ENCODE measurements at places on chromosomes 7 and 10.
A peak's percentile ranks its signal among the peaks of the same experiment; 100 is the strongest.

DNA sequence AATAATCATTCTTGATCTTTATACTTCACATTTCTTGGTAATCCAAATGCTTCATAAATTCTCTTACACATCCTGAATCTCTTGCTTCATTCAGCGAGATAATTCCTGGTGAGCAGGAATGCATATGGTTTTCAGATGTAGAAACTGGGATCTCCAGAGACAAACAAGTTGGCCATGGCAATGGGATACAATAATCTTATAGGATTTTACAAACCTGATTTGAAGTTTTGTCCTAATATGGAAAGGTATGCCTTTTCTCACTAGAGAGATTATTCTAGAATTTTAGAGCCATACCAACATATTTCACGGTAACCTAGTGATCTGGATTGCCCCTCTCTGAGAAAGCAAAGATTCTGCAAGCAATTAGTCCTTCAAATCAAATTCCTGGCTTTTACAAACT lies 13.1 kb upstream of the TRDMT1 start:
- no peak for DNase-seq

- DNase-seq, result no peak
Observed at GRCh38 chr7:2217716-2218443, 14.9 kb downstream of the MAD1L1 start.

DNA sequence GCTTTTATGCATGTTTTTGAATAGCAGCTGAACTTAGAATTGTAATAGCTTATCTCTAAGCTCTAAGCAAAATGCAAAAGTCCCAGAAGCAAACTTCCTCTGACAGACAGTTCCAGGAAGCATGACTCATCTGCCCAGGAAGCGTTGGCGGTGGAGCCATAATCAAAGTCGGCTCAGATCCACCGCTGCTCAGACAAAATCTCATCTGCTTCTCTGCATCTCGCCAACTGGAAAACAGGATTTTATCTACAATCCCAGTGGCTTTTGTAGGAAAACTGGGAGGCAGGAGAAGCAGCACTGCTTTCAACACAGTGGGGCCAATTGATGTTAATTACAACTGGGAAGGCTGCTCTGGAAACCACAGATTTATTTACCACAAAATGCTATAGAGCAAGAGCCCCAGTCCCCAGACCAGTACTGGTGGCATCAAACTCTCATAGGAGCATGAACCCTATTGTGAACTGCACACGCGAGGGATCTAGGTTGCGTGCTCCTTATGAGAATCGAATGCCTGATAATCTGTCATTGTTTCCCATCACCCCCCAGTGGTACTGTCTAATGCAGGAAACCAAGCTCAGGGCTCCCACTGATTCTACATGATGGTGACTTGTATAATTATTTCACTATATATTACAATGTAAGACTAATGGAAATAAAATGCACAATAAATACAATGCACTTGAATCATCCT lies 99.9 kb downstream of the CUBN start:
- DNase-seq, result peak; percentile 77

DNA sequence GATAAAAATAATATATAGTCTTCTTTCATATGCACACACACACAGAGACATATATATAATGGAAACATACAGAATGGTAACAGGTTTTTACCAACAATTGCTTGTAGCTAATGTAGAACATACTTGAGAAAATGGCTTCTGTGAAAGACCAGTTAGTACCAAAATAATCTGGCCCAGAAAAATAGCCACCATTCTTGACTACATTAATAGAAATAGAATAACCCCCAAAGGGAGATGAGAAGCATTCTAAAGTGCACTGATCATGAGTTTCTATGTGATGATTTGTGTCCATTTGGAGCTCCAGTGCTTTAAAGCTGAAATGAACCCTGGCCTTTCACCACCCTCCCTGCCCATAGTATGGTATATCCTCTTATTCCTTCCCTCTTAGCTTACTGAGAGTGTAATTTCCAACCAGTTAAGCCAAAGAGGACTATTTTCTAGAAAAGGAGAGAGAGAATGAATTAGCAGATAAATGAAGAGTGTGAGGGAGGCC lies 22.9 kb upstream of the IFIT2 start:
- no peak for DNase-seq

DNA sequence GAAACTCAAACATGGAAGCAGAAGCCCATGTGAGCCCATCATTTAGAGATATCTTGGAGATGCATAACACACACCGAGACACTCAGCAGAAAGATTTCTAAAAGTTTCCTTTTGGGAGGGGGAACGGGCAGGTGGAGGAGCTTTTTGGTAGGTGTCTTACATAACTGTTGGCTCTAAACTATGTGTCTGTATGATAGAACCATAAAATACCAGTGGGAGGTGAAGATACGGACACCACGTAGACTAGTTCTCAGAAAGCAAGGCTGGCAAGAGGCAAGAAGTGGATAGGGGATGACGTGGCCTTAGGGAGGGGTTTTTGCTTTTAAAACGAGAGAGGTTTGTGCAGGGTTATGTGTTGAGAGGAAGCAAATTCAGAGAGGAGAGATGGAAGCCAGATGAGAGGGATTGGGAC lies 36.5 kb downstream of the IL15RA start:
- no peak for DNase-seq

- DNase-seq, result peak; percentile 38
Observed at GRCh38 chr7:129376076-129376777, 58.0 kb upstream of the STRIP2 start.

DNA sequence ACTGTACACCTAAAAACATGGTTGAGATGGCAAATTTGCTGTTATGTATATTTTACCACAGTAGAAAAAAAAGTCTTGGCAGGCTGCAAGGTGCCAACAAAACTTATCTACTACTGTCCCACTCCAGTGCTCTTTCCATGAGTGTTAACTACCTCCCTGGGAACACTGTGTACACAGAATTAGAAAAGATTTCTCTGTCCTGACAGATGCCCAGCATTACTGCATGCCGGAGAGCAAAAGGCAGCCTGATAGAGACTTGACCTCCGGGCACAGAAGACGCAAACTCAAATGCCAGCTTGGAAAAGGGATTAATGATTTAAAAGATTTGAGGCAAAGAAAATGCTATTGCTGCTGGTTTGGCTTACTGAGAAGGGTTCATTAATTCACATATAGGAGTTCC lies 228.8 kb downstream of the TMEM178B start:
- DNase-seq, result no peak

DNA sequence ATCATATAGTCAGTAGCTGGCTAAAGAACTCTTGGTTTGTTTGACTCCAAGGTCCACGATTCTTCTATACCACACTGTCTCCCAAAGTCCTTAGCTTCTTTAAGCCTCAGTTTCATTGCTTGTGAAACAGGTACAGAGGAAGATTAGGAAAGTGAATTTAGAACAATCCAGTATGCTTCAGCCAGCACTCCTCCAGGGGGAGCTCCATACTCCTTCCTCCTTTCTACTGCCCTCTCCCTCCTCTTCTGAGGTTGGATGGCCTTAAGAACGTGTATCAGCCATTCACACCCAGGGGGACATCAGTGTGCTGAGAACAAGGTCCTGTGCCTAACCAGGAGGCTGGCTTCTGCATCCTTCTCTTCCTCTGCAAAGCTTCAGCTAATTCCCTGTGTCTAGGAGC lies 54.8 kb upstream of the CALD1 start:
- no peak for DNase-seq

DNA sequence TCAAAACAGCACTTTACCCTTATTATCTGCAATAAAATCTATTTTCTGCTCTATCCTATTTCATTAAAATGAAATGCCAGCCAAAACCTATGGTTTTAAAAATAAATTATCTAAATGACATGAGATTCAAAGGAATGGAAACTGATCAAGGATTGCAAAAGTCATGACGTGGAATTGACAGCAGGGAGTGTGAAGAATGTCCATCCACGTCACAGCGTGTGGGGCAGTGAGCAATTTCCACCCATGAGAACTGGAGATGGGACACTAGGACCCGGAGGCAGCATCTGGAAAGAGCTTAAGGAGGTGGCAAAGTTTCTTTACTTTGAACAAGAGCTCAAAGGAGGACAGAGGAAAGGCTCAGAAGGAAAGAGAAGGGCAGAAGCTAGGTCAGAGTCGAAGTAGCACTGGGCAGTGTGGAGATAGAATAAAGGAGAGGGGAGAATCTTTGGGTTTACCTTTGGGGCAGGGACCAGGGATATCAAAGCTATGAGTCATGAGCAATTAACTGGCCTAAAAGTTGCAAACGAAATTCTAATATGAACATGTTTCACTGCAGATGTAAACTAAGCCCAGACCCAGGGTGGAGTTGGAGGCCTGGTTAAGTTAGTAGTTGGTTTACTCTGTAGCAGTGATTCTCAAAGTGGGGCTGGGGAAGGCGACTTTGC lies 24.9 kb upstream of the STK17A start:
- DNase-seq, result no peak

DNA sequence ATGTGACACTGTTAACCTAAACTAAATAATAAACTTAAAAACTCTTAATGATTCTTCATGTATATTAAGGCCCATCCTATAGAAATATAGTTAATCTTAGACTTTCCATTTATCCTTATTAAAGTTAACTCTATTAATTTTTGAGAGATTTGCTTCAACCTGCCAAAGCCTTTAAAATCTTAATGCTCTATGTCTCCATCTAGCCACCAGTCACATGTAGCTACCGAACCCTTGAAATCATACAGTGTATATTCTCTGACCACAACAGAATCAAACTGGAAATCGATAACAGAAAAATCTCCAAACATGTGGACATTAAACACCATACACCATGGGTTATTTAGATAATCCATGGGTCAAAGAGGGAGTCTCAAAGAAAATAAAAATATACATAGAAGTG lies 51.9 kb downstream of the ASZ1 start:
- no peak for DNase-seq

DNA sequence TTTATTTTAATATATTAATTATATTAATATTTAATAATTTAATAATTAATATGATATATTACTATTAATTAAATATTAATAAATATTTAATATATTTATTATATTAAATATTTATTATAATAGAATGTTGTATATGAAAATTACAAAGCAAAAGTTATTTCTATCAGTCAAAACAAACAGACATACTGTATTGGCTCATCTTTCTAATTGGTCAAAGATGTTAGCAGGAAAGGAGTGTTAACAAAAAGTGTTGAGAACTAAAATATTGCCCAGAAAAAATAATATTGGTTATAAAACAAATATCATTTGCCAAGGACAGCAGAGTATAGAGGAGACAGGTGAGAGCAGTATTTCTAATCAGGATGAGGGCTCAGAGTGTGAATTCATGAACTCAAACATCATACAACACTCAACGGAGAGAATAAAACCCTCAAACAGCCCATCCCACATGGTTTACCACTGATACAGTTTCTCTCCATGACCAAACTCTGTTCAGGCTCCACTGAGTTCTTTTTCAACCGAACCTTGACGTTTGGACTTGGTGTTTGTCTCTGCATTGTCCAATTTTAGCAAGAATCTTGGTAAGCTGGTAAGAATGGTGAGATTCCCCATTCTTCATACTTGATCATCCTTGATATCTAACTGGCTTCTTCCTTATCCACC lies 58.0 kb downstream of the TSPAN12 start:
- DNase-seq, result no peak

GRCh38 chr10:24307116-24307515 lies 98.2 kb downstream of the KIAA1217 start:
- DNase-seq, result no peak

DNA sequence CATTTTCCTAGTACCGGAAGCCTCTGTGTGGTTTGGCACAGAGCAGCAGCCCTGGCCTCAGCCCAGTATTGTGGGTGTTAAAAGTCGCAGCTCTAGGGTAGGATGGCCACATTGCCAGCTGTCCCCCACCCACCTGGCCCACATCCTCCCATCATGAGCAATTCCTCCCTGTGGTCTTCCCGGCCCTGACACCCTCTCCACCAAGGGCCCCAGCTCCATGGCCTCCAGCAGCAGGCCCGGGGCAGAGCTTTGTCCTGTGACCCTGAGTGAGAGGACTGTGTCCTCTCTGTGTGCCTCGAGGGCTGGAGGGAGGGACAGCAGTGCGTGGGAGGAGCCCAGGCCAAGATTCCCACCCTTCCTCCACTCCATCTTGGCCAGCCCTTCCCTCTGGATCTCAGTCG lies 93.7 kb downstream of the MYL10 start:
- DNase-seq, result no peak

DNA sequence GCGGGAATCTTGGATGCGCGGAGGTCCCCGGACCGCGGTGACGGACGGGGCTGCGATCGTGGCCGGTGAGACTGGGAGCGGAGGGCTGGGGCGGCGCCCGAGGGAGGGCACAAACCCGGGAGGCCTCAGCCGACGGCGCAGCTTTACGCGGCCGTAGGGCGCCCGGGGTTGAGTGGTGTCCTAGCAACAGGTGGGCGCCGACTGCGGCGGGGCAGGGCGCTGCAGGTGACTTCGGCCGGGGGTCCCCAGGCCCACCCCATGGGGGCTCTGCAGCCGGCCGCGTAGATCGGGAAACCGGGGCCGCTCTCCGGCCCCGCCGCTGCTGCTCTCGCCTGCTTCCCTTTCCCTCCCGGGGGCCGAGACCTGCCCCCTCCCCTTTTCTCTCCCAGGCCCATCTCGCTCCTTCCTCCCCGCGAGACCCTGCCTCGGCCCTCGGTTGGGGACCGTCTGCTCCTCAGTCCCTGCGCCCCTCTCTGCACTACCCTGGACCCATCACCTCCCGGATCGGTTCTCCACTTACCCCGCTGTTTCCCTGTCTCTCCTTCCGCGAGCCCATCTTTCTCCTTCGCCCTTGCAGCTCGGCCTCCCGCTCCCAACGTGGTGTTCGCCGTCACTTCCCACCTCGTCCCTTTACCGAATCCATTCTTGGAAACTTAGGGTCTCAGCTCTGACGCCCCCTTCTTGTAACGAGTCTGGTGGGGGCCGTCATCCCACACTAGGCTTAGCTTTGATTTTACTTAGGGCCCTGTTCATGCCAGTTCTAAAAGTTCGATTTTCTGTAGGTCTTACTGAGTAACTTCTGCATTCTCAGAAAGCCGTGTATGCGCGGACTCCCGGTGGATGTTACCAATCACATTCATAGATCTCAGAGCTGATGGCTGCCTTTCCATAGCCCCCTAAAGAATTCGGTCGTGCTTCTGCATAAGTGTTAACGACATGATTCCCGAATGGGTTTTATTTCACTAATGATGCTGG lies 18.5 kb upstream of the ACBD5 start:
- DNase-seq, result no peak

- no peak for DNase-seq
Observed at GRCh38 chr7:116148626-116149025, 61.7 kb upstream of the TES start.

DNA sequence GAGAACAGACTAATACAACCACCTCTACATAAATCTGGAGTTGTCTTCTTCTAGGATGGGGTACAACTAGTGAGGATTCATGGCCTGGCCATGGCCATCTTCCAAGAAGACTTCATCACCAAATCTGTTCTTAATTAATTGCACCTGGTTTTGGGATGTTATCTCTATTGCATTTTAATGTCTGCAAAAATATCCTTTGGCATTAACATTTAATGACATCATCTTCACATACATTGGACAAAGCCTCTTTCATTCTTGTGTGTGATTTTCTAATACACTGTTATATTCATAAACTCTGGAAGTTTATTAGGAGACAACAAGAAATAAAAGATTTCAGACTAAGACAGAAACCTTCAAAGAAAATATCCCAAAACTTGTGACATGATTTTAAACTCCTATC lies 124.2 kb upstream of the ABCB5 start:
- no peak for DNase-seq
